ENCODE measurements at places on chromosomes 16 and 17. TPM values are rescaled to one million over a fixed set of nuclear protein-coding genes. Genes with fewer than 3 reads are reported as not detected.

The KRTAP2-2 gene
- not detected for total RNA-seq

The DPEP1 gene
- total RNA-seq, result 2.0 TPM

The OTOP2 gene
- total RNA-seq, result not detected

The TRIM47 gene
- 34.9 TPM for total RNA-seq

The TSPAN10 gene
- 0.18 TPM for total RNA-seq

The GLIS2 gene
- 1.8 TPM for total RNA-seq

The JPT2 gene
- total RNA-seq, result 45.2 TPM

The TMIGD1 gene
- not detected for total RNA-seq

The C16orf96 gene
- not detected for total RNA-seq

The FA2H gene
- total RNA-seq, result not detected

The RAB26 gene
- total RNA-seq, result 1.3 TPM

The MYH11 gene
- total RNA-seq, result under 0.01 TPM

The UNC13D gene
- 3.4 TPM for total RNA-seq

The ARSG gene
- 1.5 TPM for total RNA-seq

The MYH1 gene
- total RNA-seq, result not detected

The DECR2 gene
- total RNA-seq, result 8.8 TPM

The KRTAP4-9 gene
- total RNA-seq, result not detected

The CTRB1 gene
- not detected for total RNA-seq

The NXN gene
- 28.9 TPM for total RNA-seq

The C17orf113 gene
- 0.09 TPM for total RNA-seq

The RCVRN gene
- total RNA-seq, result not detected

The STH gene
- total RNA-seq, result not detected

The NPIPA5 gene
- total RNA-seq, result not detected

The SLC12A4 gene
- total RNA-seq, result 95.7 TPM

The NPIPB13 gene
- 1.3 TPM for total RNA-seq

The HOXB4 gene
- 6.0 TPM for total RNA-seq

The ZNF821 gene
- total RNA-seq, result 5.5 TPM

The FADS6 gene
- total RNA-seq, result not detected

The TEX19 gene
- under 0.01 TPM for total RNA-seq

The PIK3R5 gene
- total RNA-seq, result not detected

The APPBP2 gene
- total RNA-seq, result 25.6 TPM

The SPN gene
- total RNA-seq, result not detected

The SNRNP25 gene
- total RNA-seq, result 21.6 TPM

The HGS gene
- total RNA-seq, result 93.5 TPM

The CLEC3A gene
- total RNA-seq, result not detected

The JPH3 gene
- not detected for total RNA-seq

The KLHL10 gene
- total RNA-seq, result not detected

The KRT17 gene
- 2.4 TPM for total RNA-seq

Data from endothelial cell of coronary artery (primary cell).